ENCODE measurements at places on chromosomes 3 and 15.

GRCh38 chr15:40328751-40329150 is 5.3 kb downstream of the INAFM2 start:
- no peak for DNase-seq

- DNase-seq, result no peak
These were observed 4.5 kb downstream of the SLC12A8 start for GRCh38 chr3:125207949-125208568.

DNA sequence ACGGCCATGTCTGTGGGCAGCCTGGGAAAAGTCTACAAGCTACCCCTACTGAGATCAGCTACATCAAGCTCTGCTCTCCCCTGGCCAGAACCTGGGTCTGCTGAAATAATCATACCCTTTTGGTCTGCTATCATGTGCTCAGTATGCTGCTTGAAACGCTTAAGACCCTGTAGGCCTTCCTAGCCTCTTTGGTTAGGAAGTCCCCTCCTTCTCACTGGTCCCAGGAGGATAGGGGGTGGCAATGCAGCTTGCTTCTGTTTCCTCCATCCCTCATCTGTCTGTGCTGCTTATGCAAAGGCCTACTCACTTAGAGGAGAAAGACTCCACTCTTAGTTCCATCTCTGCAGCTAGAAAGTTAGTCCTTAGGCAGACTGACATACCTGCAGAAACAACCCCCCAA is 118.2 kb upstream of the RASGRP1 start:
- DNase-seq, result no peak

DNA sequence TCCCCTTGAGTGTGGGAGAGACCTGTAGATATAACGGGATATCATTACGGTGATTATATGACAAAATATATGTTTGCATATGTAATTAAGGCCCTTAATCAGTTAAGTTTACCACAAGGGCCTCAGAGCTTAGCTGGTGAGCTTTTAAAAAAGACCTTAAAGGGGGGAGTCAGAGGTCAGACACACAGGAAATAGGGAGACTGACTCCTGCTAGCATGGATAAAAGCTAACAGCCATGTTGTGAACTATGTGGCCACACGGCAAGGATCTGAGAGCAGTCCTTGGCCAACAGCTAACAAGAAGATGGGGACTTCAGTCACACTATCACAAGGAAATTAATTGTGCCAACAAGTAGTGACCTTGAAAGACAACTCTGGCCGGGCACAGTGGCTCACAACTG is 3.1 kb downstream of the STAG1 start:
- DNase-seq, result no peak

GRCh38 chr15:44381236-44381635 is 46.2 kb upstream of the CTDSPL2 start:
- DNase-seq, result no peak

GRCh38 chr3:33299395-33300081 is 22.3 kb downstream of the FBXL2 start:
- DNase-seq, result no peak

- DNase-seq, result no peak
These were observed 1.4 kb downstream of the ACTC1 start for GRCh38 chr15:34793901-34794300.

DNA sequence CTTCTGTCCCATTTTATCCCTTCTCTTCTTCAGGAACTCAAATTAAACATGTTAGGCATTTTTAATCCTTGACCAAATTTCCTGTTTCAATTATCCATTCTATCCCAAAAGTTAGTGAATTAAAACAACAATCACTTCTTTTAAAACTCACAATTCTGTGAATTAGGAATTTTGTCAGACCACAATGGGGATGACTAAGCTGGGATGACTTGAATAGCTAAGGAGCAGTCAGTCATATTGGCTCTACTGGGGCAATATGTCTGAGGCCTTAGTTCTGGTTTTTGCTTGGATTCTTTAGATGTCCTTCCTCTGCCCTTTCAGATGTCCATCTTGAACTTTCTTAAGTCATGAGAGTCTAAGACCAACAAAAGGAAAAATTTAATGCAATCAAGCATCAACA is 178.2 kb upstream of the TGFBR2 start:
- no peak for DNase-seq

DNA sequence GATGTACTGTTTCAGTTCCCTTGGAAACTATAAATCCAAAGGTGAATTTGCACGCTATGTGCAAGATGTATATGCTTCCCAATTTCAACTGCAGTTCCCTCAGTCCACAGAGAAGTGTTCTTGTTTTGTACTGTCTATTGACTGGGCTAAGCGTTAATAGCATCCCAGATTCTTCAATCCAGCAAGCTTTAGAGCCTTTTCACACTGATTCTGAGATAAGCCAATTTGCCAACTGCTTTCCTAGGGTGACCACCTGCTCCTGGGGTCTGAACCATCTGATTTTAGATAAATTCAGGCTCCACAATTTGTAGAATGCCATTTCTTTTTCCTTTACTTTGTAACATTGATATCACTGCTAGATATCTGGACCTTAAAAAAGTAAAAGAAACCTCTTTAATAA is 340.1 kb downstream of the PTPRG start:
- DNase-seq, result no peak

GRCh38 chr15:69497667-69498066 is 45.0 kb downstream of the RPLP1 start:
- no peak for DNase-seq

DNA sequence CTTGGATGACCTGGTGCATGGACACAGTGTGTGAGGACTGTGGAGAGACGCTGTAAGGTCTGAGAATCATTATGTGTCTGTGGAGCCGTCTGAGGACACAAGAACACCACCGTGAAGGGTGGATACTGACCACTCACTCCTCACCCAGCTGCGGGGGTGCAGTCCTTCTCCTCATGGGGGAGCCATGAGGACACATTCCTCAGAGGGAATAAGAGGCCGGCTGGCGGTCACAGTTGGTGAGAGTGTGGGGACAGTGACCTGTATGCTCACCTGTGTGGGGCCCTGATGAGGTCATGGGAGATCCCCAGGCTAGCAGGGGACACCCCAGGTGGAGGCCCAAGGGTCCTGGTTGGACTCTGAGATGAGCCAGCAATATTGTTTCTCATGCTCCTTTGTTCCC is 2.5 kb upstream of the TRPM1 start:
- DNase-seq, result no peak

DNA sequence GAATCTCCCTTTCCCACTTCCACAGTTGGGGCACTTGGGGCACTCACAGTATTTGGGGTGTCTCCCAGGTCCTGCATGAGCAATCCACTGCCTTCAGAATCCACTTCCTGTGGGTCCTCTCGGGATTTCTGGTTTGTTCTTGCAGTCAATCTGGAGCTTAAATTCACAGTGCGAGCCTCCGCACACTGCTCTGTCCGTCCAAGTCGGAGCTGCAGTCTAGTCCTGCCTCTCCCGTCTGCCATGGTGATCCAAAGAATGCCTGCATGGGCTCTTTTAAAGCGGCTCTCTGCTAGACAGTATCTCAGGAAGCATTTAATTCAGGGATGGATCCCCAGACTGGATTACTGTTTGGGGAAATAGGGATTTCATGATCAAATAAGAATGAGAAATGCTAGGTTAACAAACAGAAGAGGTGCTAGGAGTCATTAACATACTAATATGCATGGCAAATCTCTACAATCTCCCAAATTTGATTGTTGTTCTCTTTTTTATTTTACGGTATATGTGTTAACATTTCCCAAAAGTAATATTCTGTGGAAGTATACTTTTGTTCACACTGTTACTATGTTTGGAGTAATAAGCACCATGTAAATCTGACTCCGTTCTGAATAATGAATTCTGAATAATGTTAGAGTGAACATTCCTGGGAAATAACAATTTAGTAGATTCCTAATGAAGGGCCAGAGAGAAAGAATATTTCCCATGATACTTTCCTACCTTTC is 142.5 kb downstream of the HCN4 start:
- DNase-seq, result no peak

DNA sequence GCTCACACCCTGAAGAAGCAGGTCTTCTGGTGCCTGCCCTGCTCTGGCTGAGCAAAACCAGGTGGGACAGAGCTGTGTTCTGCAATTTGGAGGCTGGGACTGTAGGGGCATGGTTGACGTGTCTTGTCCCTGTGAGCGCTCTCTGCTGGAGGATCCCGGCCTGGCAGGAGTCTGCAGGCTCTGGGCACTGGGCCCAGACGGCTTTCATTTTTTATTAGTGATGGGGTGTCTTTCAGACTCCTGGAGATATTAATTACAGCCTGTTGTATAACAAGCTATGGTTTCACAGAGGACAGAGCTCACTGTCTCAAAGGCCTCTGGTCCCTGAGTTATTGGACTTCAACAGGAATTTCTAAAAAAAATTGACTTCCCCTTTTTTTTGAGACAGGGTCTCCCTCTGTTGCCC is 29.5 kb upstream of the ZNF710 start:
- peak; percentile 17 for DNase-seq

DNA sequence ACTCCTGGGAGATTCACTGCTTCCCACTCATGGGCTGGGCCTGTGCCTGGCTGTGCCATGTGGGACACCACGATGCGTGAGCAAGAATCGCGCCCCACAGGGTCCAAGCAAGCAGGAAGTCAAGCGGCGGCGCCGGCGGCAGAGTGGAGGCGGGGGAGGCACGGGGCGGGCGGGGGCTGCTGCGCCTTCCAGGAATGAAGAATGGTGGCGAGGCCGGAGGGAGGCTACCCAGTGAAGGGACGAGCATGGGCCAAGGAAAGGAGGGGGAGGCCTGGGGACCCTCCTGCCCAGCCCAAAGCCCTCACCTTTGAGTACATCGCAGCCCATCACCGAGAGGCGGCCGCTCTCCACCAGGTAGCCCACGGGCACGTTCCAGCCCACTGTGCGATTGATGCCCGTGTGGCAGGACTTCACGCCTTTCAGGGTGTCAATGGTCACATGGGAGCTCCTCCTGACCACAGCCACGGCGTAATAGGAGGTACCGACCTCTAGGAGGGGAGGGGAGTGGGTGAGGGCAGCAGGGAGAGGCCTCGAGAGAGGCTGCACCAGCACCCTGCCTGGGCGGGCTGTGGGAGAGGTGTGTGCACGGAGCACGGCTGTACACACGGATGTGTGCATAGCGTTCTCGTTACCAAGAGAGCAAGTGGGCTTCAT is 5.5 kb downstream of the MELTF start:
- DNase-seq, result no peak

- no peak for DNase-seq
These were observed 265.1 kb upstream of the NR2E3 start for GRCh38 chr15:71545223-71545760.

- no peak for DNase-seq
These were observed 3.7 kb upstream of the EFHB start for GRCh38 chr3:19937459-19938294.

DNA sequence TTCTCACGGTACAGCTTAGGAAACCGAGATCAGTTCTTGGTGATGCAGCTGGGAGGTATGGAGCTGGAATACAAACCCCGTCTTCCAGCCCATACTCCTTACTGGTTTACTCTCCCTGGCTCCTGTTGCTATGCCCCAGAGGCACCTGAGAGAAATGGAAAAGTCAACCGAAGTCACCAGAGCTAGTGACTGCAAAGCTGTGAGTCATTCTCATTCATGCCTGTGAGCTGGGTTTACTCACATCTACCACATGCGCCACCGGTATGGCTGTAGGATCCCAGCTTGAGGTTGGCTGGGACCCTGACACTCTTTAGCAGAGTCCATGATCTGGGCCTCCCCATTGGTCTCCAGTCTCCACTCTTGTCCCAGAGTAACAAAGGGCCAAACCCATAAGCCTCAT is 111.5 kb upstream of the ETV5 start:
- no peak for DNase-seq

GRCh38 chr15:81809543-81809942 is 236.3 kb downstream of the MEX3B start:
- no peak for DNase-seq

GRCh38 chr3:43895573-43895972 is 204.8 kb downstream of the ABHD5 start:
- DNase-seq, result no peak

GRCh38 chr15:68749793-68750192 is 70.9 kb downstream of the ANP32A start:
- no peak for DNase-seq

DNA sequence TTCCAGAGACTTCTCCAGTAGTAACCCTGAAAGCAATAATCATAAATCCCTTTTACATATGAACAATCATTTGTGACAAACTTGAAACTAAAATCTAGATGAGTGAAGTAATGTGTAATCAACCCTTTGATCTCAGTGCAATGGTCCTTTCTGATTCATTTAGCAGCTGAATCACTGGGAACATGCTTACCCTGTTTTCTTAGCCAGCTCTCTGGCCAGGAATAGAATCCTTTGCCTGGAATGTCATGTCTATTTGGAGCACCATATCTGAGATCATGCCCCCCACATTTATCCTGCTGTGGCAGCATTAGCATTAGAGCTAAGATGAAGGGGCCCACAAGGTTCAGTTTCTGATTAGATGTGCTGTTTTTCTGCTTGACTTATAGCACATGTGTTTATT is 309.8 kb downstream of the OXSM start:
- DNase-seq, result no peak

DNA sequence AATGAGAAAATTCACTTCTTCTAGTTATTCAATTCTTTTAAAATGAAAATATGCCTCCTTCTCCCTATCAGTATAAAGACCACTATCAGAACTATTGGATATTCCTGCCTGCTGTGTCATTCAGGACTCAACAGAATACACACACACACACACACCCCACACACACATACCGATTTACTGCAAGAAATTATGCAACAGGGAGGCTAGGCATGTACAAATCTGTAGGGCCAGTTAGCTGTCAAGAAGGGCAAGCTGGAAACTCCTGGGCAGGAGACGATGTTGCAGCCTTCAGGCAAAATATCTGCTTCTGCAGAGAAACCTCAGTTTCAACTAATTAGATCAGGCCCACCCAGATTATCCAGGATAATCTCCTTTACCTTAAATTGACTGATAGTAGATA is 13.9 kb upstream of the RYR3 start:
- no peak for DNase-seq

- DNase-seq, result no peak
These were observed 92.3 kb downstream of the RAP2B start for GRCh38 chr3:153254361-153254760.

- DNase-seq, result no peak
These were observed 5.2 kb downstream of the SNX1 start for GRCh38 chr15:64100958-64101357.

DNA sequence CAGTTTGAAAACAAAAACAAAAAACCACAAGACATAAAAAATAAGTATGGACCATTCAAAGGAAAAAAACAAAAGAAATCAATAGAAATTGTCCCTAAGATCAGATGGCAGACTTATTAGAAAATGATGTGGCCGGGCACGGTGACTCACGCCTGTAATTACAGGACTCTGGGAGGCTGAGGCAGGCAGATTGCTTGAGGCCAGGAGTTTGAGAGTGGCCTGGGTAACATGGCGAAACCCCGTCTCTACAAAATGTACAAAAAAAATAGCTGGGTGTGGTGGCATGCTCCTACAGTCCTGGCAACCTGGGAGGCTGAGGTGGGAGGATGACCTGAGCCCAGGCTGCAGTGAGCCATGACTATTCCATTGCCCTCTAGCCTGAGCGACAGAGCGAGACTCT is 16.6 kb downstream of the SPCS1 start:
- no peak for DNase-seq
